ENCODE measurements at places on chromosomes 16 and 17.

DNA sequence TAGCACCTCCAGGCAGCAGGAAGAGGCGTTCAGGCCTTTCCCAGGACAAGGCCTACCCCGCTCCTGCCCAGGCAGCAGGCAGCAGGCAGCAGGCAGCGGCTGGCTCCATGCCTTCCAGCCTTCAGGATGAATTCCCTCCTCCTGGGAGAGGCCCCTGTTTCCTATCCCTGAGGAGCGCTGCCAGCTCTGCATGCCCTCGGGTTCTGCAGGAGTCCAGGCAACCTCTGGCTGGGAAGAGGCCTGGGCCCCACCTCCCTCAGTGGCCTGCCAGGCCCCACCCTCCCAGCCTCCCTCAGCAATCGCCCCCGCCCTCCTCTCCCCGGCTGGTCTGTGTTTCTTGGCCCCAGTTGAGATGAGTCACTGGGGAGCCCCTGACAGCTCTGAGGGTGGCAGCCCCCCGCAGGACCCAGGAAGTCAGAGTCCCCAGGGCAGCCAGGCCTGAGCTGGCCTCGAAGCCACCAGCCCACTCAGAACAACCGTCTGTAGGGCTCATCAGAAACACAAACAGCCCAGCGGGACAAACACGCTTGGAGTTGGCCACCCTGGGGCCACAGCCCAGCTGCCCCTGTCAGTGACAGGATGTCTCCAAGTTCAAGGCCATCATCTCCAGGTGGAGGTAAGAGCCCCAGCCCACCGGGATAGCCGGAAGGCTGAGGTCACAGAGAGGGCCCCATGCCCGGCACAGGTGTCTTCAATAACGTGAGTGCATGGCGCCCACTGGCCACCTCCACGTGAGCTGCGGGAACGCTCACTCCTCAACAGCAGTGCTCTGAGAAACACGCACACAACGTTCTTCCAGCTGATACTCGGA lies 39.5 kb upstream of the CIBAR2 start:
- DNase-seq = peak; percentile 87

- no peak for DNase-seq
Observed at GRCh38 chr17:4318186-4318585, 48.3 kb downstream of the UBE2G1 start.

DNA sequence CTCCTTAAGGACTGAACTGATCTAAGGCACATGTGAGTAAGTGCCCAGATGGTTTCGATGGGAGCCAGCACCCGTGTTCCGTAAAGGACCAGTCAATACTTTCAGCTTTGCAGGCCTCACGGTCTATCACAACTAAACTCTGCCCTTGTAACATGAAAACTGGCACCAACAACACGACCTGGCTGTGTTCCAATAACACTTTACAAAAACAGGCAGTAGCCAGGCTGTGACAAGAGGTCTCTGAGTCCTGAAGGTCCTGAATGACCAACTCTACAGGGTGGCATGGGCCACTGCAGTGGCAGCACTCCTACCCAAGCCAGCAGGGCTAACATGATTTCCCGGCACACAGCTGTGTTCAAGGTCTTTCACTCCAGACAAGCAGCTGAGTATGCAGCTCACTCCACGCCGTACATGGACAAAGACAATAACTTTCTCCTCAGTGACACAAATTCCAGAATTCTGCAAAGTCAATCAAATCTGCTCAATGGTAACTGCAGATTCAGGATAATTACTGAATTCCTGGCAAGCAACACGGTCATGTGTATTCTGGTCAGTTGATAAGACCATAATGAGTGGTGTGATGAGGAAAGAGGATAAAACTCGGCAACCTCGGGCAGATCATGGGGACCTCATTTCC lies 15.3 kb downstream of the NPLOC4 start:
- DNase-seq = no peak

DNA sequence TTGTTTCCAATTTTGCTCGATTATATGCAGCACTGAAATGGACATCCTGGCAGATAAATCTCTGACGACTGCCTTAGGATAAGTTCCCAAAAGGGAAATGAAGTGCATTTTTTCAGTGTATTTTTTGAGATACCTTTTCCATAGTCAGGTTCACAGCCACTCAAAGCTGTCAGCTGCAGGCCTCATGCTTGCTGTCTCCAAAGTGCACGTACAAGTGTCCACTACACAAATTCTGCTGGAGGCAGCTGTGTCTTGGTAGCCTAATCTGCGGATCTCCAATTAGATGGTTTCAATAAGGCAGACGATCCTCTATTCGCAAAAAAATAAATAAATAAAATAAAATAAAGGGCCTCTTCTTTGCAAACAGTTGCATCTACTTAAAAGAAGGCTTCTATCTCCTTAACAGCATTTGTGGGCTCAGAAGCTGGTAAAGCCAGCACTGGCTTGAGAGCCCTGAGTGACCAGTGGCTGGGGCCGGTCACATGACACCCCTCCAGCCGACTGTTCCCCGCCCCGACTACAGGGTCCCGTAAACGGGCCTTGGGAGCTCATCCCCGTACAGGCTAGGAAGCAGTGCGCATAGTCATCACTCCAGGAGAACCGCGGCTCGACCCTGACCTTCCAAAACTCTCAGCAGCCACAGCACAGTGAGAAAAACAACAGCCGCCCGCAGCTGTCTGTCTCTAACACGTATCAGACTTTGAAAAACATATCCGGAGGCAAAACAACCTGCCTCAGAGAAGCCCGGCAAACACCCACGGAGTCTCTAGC lies 18.8 kb downstream of the RPH3AL start:
- peak; percentile 81 for DNase-seq

DNA sequence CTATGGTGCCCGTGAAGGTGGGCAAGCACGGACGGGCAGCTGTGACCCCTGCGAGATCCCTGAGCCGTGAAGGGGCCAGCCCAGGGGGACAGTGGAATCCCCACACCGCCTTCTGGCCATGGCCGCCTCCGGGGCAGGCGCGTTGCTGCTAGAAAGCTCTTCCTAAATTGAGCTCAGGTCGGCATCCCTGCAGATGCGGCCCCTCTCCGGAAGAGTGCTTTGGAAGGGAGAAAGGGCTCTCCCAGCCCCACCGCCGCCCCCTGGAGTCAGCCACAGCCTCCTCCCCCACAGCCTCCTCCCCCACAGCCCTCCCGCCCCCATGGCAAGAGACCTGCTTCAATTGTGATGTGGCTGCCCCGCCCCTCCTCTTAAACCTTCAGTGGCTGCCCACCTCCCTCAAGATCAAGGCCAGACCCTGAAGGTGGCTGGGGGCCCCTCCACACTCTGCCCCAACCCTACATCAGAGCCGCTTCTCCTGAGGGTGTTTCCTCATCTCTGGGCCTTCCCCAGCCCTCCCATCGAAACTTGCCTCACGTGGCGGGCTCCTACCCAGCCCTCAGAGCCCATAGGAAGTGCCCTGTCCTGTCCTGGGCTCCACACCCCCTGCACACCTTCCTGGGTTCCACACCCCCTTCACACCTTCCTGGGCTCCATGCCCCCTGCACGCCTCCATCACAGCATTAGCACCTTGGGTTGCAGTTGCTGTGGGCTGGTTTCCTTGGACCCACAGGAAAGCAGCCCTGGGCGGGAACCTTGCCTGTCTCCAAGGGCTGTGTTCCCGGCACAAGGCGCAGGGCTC lies 5.5 kb upstream of the CBFA2T3 start:
- no peak for DNase-seq

DNA sequence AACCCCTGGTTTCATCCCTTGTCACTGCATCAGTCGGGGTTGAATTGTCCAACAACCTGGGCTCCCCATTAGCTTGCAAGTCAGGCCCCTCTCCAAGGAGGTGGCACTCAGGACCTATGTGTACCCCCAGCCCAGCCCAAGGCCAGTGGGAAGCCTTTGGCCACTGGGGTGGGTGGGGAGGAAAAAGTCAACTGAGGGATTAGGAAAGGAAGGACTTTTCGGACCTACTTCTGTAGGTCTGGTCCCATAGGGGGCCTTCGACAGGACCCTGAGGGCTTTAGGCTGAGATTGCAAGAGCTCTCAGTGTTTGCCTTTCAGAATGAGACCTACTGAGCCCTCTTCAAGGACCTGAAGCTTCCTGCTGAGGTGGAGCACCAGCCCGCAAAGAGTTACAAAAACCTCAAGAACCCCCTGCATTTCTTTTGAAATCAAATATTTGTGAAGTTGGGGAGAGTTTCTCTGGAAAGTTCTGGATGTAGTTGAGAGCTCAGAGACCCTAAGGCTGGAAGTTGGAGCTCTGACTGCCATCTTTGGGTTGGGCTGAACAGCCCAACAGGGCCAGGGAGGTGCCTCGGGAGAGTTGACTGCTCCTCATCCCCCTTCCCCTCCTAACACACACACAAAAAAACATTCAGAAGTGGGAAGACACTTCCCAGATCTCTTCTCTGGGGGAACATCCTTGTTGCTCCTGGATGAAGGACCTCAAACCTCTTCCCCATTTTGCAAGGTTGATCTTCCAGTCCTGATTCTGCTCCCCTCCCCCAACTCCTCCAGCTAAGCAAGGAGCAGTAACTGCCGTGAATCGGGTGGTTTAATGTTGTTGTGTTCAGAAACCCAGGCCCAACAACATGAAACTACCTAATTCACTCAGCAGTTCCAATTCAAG lies 5.8 kb upstream of the HOXB9 start:
- no peak for DNase-seq

DNA sequence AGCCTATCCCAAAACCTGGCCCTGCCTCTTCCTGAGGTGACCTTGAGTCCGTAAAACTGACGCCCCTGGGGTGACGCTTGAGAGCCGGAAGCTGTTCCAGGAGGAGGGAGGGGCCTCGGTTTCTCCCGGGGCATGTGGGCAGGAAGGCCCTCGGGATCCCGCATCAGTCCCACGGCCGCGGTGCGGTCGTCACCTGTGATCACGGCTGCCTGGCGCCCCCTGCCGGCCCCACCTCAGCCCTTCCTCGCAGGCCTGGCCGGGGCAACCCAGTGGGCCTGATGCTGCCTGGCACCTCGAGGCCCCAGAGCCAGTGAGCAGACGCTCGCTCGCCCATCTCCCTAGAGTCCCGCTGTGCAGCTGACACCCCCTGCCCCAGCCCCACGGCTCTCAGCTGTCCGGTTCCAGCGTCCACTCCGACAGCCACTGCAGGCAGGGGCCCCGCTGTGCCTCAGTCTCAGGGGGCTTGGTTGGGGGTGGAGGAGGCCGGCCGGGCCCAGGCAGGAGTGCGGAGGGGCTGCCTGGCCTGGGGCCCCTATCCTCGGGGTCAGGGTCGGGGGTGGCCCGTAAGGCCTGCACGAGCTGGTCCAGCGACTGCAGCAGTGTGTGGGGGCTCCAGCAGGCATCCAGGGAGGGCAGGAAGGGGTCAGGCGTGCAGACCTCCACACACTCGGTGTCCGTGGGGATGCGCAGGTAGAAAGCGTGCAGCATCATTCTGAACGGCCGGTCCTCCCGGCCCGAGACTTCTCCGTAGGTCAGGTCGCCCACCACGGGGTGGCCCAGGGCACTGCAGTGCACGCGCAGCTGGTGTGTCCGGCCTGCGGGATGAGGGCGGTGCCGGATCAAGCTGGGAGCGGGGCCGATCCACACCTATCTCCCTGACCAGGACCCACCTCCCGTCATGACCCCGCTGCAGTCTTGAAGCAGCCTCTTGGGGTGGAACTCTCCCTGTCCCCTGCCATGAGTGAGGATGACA lies 2.3 kb downstream of the RPUSD1 start:
- peak; percentile 82 for DNase-seq

- no peak for DNase-seq
Observed at GRCh38 chr16:19830902-19831560, 53.6 kb downstream of the GPRC5B start.

DNA sequence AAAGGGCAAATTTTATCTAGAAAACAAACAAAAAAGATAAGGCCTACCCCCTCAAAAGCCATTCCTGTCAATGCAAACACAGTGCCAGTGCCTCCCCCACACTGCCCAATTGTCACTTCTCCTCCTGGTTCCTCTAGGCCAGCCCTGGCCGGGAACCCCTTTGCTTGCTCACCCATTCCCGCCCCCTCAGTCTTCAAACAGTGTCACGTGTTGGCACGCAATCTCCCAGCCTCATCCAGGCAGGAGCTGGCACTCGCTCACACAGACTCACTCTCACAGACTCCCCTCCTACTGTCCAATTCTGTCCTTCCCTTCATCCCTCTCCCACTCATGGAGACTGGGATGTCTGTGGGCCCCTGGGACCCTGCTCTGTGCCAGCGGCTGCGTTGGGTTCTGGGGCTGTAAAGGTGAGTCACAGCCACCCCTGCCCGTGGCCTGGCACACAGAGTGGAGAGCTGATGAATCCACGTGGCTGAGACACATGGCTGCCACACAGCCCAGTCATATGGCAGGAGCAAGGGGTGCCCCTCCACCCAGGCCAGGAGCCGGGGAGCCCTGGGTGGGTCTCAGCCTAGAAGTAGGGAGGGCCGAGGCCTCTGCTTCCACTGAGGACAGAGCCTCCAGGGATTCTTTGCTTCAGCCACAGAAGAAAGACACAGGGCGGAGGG lies 54.8 kb downstream of the VAC14 start:
- peak; percentile 80 for DNase-seq

- no peak for DNase-seq
Observed at GRCh38 chr16:81547194-81547938, 102.8 kb downstream of the CMIP start.

- no peak for DNase-seq
Observed at GRCh38 chr16:11877374-11877773, 26.0 kb upstream of the RSL1D1 start.

DNA sequence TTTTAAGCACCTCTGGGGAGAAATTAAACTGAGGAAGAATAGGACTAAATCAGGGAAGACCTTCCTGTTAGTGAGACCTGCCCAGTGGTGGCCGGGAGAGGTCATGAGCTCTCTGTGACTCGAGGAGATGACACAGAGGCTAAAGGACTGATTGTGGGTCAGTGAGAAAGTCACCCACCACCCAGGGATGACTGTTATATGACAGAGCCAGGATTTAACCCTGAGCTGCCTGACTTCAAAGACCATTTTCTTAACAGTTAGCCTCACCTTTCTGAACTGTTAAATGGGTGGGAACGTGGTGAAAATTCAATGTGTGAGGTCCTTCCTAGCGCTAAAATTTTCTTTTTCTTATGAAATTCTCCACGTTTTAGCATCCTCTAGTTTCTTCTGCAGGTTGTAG lies 72.5 kb downstream of the WSB1 start:
- no peak for DNase-seq

DNA sequence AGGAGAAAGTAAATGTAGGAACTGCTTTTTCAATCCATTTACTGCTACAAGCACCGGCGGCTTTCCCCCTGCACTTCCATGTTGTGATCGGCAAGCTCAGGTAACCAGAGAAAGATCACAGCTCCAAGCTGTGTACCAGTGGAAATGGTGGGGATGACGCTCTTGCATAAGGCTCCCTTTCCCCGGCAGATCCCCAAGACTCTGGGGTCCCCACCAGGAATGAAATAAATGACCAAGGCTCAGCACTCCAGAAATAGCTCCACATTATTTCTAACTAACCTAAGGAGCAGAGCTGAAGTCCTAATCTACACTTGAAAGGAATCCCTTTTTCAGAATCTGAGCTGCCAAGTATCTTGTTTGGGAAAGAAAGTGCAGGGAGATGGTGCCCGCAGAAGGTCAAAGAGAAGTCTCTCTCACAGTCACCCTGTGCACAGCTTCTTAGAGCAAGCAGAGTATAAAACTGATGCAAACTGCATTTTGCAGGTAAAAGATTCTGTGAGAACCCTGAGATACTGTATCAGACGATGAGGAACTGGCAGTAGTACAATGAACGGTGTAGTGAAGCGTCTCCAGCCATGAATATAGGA lies 11.1 kb downstream of the GRB2 start:
- no peak for DNase-seq

- peak; percentile 24 for DNase-seq
Observed at GRCh38 chr17:27651411-27652345, 20.7 kb downstream of the LGALS9 start.

- no peak for DNase-seq
Observed at GRCh38 chr16:74107795-74108610, 188.6 kb upstream of the PSMD7 start.

- DNase-seq = no peak
Observed at GRCh38 chr17:67125417-67125816, 81.1 kb downstream of the CACNG1 start.

Measured in AG08396 (cell line).